Skin of body (tissue), 3 donors: ENCODE measurements at places on chromosomes 11 and 22.

- DNase-seq = no peak
Observed at GRCh38 chr11:48096588-48097525, 116.5 kb downstream of the PTPRJ start.

- DNase-seq = no peak
Observed at GRCh38 chr11:93444617-93445073, 98.5 kb downstream of the SMCO4 start.

GRCh38 chr11:77046060-77046501 is 11.9 kb downstream of the B3GNT6 start:
- DNase-seq = no peak

DNA sequence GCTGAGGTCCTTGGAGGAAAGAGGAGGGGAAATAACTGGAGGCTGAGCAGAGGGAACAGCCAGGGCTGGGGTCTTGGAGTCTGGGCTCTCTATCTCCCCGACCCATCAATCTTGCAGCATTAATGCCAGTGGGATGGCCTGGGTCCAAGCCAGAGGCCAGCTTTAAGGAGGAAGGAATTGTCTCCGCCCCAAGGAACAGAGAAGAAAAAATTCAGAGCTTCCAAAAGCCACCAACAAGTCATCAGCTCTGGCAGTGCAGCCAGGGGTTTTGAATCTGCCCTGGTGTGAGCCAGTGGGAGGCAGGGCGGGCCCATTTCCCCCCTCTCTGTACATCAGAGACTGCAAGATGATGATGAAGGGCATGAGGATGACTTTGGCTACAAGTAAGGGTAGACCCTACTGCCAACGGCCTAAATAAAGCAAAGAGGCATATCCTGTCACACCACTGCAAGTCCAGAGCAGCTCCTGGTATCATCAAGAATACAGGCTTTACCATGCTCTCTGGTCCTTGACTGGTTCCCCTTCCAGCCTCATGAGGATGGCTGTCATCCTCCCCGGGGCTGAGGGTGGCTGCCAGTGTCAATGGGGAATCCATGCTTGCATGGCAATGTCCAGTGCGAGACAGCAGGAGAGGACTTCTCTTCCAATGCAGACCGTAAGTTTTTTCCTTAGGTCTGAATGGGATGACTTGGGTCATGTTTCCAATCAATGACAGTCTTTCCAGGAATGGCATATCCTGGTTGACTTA is 34.4 kb downstream of the LRRC32 start:
- DNase-seq = no peak

- no peak for DNase-seq
Observed at GRCh38 chr11:46674463-46675287, 25.7 kb downstream of the ARHGAP1 start.

- peak; percentile 26 for DNase-seq
Observed at GRCh38 chr11:11701070-11701469, 79.3 kb upstream of the GALNT18 start.

GRCh38 chr11:94402355-94402754 is 1.1 kb upstream of the GPR83 start:
- DNase-seq = no peak

DNA sequence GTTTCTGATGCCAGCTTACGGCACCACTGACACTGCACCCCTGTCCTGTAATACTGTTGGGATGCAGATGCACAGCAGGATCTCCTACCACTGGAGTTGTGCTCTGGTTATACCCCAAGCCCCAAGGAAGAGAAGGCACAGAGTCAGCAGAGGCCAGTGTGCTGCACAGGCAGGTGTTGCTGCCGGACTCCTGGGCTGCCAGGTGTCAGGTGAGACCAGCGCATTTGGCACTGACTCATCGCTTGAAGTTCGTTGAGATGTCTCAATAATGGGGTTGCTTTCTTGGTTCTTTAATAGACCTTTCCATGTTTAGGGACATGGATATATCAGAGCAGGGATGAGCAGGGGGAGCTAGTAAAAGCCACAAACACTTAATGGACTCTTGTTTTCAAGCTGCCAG is 75.7 kb upstream of the TTC12 start:
- DNase-seq = no peak

DNA sequence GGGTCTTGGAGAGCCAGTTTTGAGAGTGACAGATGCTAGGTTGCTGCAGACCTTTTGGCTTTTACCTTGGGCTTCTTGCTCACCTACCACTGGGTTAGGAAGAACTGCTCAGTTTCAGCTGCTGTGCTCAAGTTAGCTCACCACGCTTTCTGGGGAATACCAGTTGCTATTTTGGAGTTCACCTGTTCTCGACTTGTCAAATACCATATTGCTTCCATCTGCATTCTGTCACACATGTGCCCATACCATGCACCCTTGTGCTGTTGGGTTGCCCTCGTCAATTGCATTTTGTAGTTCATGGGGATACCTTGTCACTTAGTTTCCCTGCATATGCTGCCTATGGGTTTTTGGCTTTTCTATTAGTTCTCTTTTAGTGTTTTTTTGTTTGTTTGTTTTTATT is 23.0 kb upstream of the BARX2 start:
- DNase-seq = no peak
